ENCODE measurements at places on chromosomes 1 and 21.

- no peak for DNase-seq
Observed at GRCh38 chr1:203644191-203644590, 17.6 kb downstream of the ATP2B4 start.

- DNase-seq = no peak
Observed at GRCh38 chr1:166952002-166952746, 23.2 kb downstream of the ILDR2 start.

DNA sequence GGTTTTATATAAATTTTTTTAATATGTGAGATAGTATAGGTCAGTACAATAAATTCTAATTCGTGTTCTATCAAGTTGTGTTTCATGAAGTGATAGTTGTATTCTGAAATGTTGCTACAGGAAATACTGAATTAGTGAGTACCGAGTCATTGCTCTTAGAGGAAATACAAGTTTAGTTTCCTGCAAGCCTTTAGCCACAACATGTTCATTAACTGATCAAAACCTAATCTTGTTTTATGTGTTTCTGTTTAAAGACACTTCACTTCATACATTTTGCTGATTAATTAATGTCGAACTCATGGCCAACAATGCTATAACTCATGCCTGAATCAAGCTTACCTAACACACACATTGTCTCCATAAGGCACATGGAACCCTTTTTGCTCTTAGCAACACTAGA is 43.6 kb downstream of the LRRC7 start:
- DNase-seq = no peak

DNA sequence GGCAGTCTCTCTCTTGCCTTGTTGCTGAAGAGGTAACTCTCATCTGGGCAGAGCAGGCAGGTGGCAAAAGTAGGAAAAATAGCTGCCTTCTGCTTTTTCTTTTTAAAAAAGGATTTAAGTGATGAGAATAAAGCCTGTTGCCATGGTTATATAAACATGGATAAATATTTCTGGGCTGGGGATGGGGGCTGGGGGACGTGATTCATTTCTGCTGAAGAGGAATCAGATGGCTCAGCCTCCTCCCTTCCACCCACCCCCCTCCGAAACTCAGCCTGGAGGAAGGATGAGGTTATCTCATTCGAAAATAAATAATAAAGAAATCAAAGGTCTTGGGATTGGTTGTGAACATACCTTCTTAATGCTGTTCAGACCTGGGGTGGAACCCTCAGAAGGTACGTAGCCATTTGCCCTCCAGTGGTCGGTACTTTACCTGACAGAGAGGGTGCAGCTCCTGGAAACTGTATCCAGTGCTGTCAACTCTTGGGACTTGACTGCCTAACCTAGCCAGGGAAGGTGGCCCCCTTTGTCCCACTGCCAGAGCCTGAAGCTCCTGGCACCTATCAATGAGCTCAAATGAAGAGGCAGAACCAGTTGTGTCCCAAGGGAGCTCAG is 3.8 kb upstream of the INKA2 start:
- no peak for DNase-seq

GRCh38 chr1:218330043-218330623 is 15.0 kb upstream of the TGFB2 start:
- DNase-seq = no peak

- DNase-seq = no peak
Observed at GRCh38 chr1:26378088-26378878, 5.7 kb upstream of the ZNF683 start.

Measured in H1 (cell line).